ENCODE measurements at places on chromosomes 3 and 15.
A peak's percentile ranks its signal among the peaks of the same experiment; 100 is the strongest.

DNA sequence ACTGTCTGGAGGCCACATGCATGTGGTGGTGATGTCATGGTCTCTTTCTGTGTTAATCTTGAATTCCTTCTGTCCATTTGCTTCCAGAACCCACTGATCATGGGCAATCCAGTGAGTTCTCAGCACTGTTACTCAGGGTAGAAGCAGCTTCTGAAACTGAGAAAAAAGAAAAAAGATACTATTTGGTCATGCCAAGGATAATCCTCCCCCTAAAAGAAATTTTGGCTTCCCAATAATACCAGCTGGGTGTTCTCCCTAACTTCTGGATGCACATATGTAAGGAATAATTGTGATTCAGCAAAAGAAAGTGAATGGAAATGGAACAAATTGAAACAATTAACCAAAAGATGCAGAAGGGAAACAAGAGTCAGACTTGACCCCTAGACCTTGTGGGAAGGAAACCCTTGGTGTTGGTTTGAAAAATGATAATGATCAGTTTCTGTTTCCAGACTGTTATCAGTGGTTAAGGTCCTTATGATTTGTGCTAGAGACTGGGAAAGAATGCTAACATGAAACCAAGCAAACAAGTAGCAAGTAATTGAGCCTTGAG is 92.3 kb downstream of the RBMS3 start:
- peak; percentile 83 for DNase-seq

GRCh38 chr3:133674290-133674919 is 12.7 kb upstream of the TOPBP1 start:
- no peak for DNase-seq

- peak; percentile 32 for DNase-seq
Measured at GRCh38 chr3:45665101-45665572, 24.1 kb upstream of the SACM1L start.

DNA sequence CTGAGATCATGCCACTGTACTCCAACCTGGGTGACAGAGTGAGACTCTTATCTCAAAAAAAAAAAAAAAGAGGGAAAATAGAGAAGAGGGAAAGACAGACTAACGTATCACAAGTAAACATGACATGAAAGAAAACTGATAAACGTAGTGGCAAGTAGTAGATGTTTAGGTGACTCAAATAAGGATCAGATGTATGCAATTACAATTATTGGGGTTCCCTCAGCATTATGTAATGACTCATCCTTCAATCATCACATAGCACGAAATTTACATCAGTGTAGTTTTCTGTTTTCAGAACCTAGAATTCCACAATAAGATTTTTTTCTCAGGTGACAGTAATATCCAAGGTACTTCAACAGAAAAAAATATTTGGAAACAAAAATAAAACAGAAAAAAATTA is 46.6 kb downstream of the DPP8 start:
- no peak for DNase-seq

DNA sequence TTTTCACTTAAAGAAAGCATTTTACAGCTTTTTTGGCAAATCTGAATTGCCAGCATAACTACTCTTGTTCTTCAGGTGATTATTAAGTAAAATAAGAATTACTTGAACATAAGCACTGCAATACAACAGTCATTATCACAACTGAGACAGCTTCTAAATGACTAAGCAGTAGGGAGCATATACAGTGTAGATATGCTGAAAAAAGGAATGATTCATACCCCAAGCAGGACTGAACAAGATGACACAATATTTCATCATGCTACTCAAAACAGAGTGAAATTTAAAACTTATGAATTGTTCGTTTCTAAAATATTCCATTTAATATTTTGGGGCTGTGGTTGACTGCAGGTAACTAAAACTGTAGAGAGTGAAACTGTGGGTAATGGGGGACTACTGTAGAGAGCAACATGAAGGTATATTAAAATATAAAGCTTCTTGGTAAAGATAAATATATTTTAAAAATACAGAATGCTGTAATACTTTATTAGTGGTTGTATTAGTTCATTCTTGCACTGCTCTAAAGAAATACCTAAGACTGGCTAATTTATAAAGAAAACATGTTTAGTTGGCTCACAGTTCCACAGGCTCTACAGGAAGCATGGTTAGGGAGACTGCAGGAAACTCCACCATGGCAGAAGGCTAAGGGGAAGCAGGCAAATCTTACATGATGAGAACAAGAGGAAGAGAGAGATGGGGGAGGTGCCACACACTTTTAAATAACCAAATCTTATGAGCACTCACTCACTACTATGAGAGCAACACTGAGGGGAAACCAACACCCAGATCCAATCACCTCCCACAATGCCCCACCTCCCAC is 84.8 kb downstream of the DCLK3 start:
- DNase-seq = peak; percentile 93

GRCh38 chr15:60518511-60518910 is 39.6 kb upstream of the ICE2 start:
- no peak for DNase-seq

GRCh38 chr15:63308947-63309346 is 31.5 kb downstream of the APH1B start:
- no peak for DNase-seq

GRCh38 chr3:177589911-177590381 is 392.7 kb upstream of the TBL1XR1 start:
- DNase-seq = peak; percentile 98

- DNase-seq = peak; percentile 83
Measured at GRCh38 chr3:29642393-29643033, 361.6 kb downstream of the RBMS3 start.

DNA sequence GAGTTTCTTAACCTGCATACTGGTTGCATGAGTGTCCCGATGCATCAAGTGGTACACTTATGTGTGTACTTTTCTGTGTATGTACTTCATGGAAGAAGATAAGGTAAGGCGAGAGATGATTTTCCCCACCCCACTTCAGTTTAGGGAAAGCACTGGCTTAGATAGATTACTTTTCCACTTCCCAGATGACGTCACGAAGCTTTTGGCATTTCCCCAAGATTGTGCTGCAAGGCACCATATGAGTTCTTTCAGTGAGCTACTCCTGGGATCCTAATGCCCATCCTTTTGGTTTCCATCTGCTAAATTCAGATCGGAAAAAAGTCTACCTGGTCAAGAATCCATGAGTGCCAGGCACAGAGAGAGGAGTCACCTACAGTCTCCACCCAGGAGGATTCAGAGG is 4.5 kb downstream of the IL17RB start:
- peak; percentile 43 for DNase-seq

DNA sequence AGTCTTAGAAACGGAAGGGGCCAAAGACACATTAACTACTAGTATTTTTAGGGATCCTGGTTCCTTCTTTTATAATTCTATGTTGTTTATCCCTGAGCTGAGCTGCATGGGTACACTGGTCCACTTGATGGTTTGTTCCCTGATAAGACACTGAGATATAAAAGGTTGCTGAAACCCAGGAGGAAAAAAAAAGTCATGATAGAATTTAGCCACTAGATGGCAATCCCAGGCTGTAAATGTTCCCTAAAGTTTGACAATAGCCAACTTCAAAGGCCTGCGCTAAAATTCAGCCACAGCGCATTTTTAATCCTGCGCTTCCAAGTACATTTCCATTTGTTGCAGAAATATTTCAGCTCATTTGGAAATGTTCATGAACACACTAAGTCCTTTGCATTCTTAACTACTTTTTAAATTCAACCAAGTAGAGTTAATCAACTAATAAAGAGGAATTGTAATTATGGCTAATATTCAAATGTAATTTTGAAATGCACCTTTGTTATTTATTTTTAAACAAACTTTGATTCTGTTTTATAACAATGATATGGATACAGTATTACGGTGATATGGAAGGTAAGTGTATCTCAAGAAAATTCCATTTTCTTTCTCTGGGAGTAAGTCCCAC is 249.3 kb upstream of the FEZF2 start:
- DNase-seq = peak; percentile 69

DNA sequence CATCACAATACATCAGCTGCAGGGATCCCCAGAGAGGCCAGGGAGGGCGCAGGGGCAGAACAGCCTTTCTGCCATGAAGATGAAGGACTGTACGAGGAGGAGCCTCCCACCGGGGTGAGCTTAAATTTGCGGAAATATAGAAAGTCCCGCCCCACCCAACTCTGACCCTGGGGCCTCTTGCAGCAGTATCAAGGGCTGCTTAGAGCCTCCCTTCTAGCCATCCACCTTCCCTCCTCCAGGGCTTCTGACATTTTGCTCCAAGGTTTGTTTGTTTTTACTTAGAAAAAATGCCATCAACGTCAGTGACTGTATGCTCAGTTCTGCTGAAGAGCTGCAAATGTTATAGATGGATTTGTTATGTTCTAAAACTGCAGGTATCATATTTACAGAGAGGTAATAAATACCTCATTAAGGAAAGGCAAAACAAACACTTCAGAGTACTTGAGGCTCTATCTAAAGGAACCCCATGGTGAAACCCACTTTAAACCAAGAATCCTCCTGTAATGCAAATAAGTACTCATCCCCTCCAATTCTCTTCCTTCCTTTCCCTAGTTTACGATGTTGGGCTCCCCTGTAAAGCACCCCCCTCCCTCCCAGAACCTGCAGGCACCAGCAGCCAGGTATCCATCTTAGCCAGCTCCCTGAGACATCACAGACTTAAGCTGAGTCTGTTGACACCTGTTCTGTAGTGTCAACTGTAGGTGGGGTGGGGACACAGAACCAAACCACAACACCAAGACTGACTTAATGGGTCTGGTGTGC is 30.5 kb downstream of the RFTN1 start:
- DNase-seq = no peak

GRCh38 chr15:40313531-40314398 is 6.0 kb upstream of the PLCB2 start:
- no peak for DNase-seq

DNA sequence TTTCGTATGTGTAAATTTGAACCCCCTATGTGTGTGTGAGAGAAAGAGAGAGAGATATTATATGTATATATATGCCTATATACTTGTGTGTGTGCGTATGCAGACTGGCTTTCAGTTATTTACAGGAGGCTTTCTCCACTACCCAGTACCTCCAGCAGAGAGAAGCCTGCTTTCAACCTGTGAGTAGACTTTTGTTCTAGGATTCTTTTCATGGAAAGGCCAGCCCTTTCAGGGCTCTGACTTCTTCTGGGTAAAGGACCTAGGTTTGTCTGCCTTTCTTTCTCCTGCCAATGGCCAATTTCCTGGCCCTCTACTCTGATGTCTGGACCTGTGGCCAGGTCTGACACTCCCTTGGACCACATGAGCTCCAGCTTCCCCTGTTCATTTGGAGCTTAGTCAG is 23.8 kb downstream of the LRRC28 start:
- DNase-seq = no peak

GRCh38 chr3:53675022-53675697 is 171.1 kb downstream of the CHDH start:
- no peak for DNase-seq

- no peak for DNase-seq
Measured at GRCh38 chr3:51908026-51908425, 4.9 kb upstream of the IQCF1 start.

DNA sequence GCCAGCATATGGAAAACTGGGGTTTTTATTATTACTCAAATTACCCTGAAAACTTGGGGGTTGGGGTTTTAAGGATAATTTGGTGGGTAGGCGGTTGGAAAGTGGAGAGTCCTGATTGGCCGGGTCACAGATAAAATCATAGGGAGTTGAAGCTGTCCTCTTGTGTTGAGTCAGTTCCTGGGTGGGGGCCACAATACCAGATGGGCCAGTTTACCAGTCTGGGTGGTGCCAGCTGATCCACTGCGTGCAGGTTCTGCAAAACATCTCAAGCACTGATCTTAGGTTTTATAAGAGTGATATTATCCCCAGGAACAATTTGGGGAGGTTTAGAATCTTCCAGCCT is 4.9 kb upstream of the ZNF662 start:
- DNase-seq = no peak

DNA sequence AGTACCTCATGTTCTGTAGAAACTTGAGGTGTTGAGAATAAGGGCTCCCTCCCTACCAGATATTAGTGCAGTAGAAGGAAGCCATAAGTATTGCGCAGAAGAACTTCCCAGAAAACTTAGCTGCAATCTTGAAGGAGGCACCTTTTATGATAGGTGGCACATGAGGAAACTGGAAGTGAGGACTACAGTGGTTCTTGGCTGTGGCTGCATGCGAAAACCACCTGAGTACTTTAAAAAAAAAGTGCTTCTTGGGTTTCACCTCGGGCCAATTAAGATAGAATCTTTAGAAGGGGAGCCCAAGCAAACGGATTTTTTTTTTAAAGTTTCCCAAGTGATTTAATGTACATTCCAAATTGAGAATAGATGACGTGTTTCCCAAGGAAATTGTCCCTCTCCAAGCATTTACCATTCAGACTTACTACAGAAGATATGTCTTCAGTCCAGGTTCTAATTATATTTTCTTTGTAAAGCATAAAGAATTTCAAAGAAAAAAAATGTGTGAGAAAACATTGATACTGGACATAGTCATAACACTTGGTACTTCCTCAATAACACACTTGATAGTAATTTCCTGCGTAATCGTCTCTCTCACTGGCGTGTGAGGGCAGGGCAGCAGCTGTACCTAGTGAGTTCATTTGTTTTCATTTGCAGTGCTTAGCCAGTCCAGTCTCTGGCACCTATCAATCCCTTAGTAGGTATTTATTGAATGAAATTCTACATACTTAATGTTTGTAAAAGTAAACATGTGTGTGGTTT is 12.3 kb upstream of the NR1I2 start:
- DNase-seq = no peak

- peak; percentile 87 for DNase-seq
Measured at GRCh38 chr15:56244038-56244810, 545 bp upstream of the RFX7 start.

GRCh38 chr3:121793078-121793477 is 41.8 kb downstream of the IQCB1 start:
- DNase-seq = no peak

DNA sequence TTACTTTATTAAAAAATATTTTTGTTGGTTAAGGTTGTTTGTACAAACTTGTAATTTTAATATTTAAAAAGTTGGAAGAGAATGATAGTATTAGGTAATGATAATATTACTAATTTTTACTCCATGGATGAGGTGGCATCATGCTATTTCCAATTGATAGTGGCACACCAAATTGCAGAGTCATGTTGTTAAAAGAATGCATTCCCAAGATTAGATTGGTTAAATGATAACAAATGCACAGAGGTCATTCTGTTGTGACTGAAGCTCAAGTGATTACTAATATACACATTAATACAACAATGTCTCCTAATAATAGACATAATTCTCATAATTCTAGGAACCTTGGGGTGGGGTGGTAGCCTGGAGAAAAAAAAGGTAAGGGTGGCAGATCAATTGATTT is 73.2 kb upstream of the ZBED2 start:
- DNase-seq = no peak

GRCh38 chr15:98232761-98233160 is 272.3 kb downstream of the ARRDC4 start:
- no peak for DNase-seq

- no peak for DNase-seq
Measured at GRCh38 chr15:70334286-70334685, 236.6 kb upstream of the TLE3 start.

DNA sequence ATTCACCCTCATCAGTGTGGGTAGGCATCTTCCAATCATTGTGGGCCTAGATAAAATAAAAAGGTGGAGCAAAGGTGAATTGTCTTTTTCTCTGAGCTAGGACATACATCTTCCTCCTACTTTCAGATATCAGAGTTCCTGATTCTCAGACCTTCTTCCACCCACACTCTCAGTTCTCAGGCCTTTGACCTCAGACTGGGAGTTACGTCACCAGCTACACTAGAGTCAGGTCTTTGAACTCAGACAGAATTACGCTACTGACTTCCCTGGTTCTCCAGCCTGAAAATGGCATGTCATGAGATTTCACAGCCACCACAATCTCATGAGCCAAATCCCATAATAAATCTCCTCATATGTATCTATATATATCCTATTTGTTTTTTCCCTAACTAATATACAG is 39.0 kb downstream of the STRIT1 start:
- DNase-seq = no peak

GRCh38 chr15:31324806-31325594 is 1.6 kb upstream of the KLF13 start:
- no peak for DNase-seq
